AG04450 (cell line): ENCODE measurements at places on chromosomes 7 and 10.

- DNase-seq: no peak
Measured at GRCh38 chr7:100745184-100745583, 11.8 kb downstream of the ZAN start.

GRCh38 chr10:98260752-98261151 is 7.2 kb downstream of the LOXL4 start:
- DNase-seq: no peak

- no peak for DNase-seq
Measured at GRCh38 chr7:52639126-52639525, 396.3 kb upstream of the POM121L12 start.

DNA sequence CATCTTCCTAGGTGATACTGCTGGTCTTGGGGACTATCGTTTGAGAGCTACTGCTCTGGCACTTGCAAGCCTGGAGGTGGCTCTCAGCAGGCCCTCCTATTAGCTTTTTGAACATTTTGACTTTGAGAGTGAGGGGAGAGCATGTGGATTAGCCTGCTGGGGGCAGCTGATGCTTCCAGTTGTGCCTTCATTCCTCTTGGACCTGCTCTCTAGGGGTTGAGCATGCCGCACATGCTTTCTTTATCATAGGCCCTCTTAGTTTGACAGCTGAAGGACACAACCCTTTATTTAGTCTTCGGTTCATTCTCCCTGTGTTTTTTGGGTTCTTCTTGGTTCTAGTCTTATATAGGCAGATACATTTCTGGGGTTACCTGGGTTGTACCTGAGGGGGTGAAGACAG is 132.1 kb downstream of the GALNT17 start:
- DNase-seq: no peak

- no peak for DNase-seq
Measured at GRCh38 chr10:51077074-51077473, 2.8 kb downstream of the PRKG1 start.

GRCh38 chr7:82985144-82985802 is 177.4 kb downstream of the PCLO start:
- no peak for DNase-seq

- no peak for DNase-seq
Measured at GRCh38 chr10:6347391-6347951, 144.7 kb downstream of the PFKFB3 start.
